ENCODE measurements at places on chromosomes 5 and 9.
A peak's percentile ranks its signal among the peaks of the same experiment; 100 is the strongest.

GRCh38 chr5:22070186-22070728, 782.9 kb downstream of the CDH12 start:
- no peak for DNase-seq

GRCh38 chr5:133526368-133526767, 86.0 kb downstream of the FSTL4 start:
- DNase-seq: no peak

- no peak for DNase-seq
Observed at GRCh38 chr5:172511952-172512351, 57.6 kb upstream of the SH3PXD2B start.

- DNase-seq: no peak
Observed at GRCh38 chr5:94618029-94618492, 343 bp downstream of the KIAA0825 start.

- no peak for DNase-seq
Observed at GRCh38 chr9:13810510-13810909, 503.4 kb downstream of the NFIB start.

- DNase-seq: no peak
Observed at GRCh38 chr9:117000196-117000723, 313.2 kb downstream of the TRIM32 start.

DNA sequence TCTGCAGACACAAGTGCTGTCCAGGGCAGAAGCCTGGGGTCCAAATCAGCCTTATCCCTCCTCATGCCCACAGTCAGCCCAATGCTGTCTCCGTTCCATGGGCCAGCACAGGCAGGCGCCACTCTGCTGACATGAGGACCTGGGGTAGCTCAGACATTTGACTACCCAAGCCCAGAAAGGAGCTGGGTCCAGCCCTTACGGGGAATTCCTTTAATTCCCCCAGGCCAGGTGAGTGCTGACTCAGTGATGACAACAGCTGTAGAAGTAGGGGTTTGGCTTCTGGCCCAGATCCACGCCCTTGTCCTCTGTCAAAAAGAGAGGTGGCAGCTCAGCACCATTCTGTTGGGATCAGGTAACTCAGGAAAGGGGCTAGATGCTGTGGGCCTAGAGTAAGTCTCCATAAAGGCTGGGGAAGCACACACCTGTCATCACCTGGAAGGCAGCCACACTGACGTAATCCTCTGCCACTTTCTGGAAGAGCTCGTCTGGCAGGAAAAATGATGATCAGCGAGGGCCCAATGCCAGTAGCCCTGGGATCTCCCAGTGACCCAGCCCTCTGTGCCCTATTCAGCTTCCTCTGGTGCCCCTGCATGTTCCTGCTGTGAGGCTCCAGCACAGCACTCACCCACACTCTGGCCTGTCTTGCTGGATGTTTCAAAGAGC, 1.9 kb downstream of the RAB24 start:
- DNase-seq: no peak

DNA sequence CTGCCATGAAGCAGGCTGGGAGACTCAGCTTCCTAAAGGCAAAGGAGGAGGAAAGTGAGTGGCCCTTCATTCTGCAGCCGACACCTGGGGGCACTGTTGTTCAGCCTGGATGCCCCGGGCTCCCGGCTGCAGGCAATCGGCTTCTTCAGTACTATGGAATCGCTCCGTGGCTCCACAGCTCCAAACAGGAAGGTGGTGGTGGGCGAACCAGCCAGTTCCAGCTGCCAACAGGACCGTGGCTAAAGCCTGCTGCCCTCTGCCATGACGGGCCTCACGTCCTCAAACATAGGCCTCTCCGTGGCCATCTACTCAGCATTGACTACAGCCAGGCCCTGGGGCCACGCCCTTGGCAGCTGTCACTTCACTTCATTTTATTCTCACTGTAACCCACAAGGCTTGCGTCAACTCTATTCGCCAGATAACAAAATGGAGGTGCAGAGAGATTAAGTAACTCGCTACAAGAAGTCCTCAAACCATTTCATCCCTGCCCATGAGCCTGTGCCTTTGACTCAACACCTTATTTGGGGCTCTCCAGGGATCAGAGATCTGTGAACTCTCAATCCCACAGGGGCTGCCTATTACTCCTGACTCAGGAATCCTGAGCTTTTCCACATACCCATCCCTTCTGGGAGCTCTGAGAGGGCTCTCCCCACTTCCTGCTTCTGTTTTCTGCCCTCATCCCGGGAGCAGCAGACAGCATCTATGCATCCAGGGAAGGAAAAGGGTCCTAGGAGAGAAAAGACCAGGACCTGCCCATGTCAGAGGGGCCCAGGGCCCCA, 38.0 kb downstream of the PAX5 start:
- peak; percentile 30 for DNase-seq

- no peak for DNase-seq
Observed at GRCh38 chr9:116741086-116741740, 54.1 kb downstream of the TRIM32 start.

DNA sequence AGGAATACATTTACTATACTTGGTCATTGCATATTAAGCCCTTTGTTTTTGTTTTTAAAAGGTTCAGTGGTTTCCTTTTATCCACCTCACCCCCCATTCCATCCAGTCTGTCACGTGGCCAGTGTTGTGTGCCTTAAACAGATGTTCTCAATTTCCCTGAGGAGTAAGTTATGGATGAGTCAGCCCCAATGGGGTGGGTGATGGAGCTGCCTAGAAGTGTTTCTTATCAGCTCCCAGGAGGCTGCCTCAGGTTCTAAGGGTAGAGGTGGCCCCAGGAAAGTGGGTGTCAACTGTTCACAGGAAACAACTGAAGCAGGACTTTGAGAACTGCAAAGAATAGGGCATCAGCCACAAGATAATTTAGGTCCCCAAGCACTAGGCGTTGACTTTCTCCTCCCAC, 41.1 kb downstream of the ACTBL2 start:
- no peak for DNase-seq

GRCh38 chr5:30390095-30390494, 803.4 kb upstream of the CDH6 start:
- no peak for DNase-seq

GRCh38 chr5:167888393-167888792, 403.1 kb upstream of the WWC1 start:
- no peak for DNase-seq

- DNase-seq: no peak
Observed at GRCh38 chr9:35510754-35511428, 21.0 kb downstream of the RUSC2 start.

DNA sequence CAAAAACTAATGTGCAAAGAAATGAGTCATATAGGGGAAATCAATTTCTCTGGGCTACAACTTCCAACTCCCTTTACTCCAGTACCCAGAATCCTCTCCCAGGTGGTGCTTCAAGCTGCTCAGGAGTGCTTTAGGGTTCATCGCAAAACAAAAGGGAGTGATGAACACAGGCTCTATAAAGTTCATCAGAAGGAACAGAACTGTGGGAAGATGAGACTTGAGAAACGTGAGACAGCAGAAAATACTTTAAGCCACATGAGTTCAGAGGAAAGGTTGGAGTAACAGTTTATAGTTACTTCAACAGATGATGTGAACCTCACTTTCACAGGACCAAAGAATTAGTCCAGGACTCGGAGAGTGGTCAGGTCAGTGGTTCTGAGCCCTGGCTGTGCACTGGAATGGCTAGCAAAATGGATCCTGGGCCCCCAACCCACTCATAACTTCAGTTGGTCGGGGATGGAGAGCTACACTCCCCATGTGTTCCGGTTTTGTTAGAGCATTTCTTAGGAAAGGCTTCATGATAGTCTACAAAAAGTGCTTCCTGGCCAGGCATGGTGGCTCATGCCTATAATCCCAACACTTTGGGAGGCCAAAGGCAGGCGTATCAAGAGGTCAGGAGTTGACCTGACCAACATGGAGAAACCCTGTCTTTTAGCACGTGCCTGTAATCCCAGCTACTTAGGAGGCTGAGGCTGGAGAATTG, 4.3 kb downstream of the RPL12 start:
- DNase-seq: no peak

- no peak for DNase-seq
Observed at GRCh38 chr5:178387856-178388190, 155.2 kb upstream of the PHYKPL start.

DNA sequence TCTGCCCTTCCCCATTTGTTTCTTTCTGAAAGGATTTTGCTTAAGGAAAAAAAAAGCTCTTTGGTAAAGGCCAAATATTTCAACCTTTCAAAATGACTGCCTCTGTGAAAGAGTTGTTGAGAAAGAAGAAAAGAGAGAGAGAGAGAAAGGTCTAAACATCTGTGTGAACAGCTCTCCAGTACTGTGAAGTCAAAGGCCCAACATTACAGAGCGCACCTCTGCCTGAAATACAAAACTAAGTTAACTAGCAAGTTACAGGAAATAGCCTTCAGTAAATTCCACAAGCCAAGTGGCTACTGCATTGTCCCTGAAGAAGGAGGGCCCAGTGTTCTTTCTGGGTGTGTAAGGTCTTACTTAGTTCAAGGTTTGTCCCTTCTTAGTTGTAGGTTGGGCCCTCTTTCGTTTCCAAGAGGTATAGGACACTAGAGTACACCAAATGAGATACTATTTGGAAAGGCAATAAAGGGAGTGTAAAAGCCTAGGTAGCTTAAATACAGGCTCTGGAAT, 104.4 kb downstream of the THBS4 start:
- no peak for DNase-seq

DNA sequence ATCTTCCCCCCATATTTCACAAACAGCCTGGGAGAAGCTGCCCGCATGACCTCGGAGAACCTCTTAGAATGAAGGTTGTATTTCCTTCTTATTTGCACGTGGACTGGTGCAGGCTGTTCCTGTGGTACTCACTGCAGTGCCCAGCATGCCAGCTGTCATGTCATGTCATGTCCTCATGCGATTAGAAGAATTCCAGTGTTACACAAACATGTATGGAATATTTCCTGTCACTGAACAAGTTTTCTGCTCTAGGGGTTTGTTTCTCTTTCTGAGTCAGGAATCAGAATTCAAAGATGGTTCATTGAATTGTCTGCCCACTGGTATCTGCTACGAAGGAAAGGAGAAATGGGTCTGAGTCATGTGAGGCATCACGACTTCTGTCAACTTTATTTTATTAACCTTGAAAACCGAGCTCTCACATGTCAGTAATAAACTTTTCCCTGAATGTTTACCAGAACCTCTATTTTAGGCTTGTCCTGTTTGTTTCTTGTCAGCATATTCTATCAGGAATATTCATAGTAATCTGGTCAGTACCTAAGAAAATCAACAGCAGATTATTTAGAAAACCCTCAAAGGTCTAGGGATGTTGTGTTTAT, 415.6 kb downstream of the GADD45G start:
- no peak for DNase-seq

GRCh38 chr9:129420721-129421120, 200.2 kb downstream of the C9orf50 start:
- DNase-seq: no peak

DNA sequence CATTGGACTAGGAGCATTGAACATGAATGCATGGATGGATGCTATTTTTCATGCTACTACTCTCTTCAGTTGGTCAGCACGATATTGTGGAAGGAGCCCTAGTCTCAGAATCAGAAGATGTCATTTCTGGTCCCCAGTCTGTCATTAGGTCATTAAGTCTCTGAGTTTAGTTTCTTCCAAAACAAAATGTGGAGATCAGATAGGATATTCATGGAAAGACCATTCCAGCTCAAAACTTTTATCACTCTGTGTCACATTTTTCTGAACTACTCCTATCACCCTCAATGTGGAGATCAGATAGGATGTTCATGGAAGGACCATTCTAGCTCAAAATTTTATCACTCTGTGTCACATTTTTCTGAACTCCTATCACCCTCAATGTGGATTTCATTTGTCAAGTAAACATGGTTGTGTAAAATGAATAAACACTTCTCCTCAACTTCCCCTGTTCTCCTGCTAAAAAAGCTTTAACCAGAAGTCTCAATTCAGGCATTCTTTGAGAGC, 296.8 kb downstream of the MRPS30 start:
- no peak for DNase-seq

GRCh38 chr9:89841456-89841855, 236.6 kb downstream of the GADD45G start:
- DNase-seq: no peak

- no peak for DNase-seq
Observed at GRCh38 chr5:61697809-61698558, 365.9 kb downstream of the ZSWIM6 start.

GRCh38 chr9:35981699-35982098, 23.7 kb upstream of the OR2S2 start:
- DNase-seq: no peak

DNA sequence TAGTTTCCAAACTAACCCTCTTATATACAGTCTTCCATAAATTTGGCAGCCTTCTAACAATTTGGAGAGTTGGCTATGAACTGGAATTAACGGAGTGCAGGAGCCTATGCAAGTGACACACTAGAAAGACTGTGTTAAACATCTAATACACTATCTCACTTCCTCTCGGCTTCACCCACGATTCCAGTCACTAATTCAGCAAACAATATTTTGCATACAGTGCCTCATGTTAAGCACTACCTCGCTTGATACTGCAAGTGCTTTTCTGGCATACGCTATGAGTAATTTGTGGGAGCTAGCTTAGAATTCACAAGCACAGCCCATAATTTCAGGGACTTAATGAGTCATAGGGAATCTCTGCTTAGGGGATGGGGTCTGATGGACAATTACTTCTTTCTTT, 102.5 kb downstream of the ST8SIA4 start:
- DNase-seq: no peak

DNA sequence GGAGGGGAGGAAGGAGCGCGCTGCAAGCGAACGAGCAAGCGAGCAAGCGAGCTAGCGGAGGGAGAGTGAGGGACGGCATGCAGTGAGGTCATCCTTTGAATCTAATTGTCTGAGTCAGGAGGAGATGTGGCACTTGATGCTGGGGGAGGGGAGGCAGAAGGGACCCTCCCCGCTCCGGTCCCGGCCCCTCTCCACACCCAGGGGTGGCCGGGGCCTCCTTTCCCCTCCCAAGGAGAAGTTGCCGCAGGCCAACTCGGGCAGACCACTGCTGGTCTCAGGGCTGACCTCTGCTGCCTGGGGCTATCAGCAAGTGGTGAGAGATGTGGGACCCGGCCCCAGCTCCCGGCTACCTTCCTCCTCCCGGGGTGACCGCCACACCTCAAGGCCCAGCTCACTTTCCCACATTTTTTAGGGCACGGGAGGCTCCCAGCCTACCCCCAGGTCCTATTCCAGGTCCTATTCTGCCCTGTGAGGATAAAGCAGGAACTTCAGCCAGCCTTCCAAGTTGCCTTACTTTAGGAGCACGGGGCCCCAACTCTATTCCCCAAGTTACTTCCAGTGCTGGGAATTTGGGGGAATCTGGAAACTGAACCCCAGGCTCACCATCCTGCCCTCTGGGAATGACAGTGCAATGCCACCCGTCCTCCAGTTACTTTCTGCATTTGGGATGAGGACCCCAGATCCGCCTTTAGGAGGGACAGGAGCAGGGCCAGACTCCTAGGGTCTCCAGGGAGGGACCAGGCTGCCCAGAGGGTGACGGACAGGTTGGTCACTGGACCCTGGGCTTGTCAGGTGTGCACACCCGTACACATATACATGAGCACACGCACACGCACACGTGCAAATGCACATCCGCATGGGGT, 11.1 kb downstream of the CNTFR start:
- DNase-seq: no peak
